T-helper 22 cell (primary cell): ENCODE measurements at places on chromosomes 2 and 18.

DNA sequence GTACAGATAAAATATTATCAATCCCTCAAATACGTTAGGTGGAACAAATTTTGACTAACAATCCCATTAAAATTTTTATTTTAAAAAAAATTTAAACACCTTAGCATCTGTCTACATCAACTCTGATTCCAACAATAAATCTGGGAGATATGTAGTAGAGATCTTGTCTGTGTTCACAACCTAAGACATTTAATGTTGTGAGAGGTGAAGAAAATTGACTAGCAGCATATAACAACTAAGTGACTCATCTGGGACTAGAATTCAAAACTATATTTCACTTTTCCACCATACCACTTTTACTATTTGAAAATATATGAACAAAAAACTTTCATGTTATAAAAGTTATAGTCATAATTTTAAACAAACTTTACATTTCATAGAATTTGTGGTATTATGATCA, 97.9 kb downstream of the ATAD2B start:
- DNase-seq: no peak

DNA sequence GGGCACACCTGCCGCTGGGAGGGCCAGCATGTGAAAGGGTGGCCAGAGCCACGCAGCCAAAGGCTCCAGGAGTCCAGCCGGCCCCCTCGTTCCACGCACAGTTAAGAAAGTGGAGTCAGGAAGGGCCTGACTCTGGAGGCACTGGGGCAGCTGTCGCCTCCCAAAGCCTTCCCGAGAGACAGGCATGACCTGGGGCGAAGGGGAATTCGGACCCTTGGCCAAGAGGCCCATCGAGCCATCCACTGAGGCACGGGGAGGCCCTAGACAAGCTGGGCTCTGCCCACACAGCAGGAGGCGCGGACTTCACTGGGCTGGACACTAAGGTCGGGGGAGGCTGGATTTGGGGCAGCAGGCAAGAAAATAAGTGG, 38.5 kb upstream of the SNED1 start:
- DNase-seq: no peak

DNA sequence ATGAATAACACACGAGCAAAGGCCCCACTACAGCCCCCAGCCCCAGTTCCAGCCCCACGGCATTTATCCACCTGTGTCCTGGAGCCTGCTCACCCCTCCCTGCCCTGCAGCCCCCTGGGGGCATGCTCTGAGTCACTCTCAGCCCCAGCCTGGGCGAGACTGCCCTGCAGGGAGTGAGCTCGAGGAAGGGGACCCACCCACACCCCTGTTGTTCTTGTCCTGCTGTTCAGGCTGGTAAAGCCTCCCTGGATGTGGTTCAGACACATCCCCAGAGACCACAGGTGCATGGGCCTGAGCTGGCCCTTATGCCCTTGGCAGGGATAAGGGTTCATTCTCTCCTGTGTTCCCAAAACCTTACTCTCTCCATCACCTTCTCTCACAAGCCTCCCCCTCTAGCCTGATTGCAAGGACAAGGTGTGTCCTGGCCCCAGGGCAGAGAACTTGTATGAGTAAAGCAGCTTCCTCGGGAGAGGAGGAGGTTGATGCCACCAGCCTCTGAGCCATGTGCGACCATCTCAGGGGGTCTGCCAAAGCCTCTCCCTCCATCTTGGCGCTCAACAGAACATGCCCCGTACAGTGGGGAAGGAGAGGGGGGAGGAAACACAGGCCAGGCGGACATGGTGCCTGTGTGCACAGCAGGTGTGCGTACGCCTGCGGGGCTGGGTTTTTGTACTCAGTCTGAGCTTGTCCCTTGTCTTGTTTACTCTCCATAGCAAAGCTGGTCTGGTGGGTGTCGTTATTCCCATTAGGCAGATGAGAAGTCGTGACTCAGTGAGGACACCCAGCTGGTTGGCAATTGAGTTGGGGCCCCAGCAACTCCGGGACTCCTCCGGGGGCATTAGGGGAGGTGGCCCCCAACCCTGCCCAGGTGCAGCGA, 64.4 kb downstream of the CIB4 start:
- DNase-seq: no peak

- no peak for DNase-seq
These were observed 29.3 kb downstream of the CCDC74A start for GRCh38 chr2:131556998-131557397.

- no peak for DNase-seq
These were observed 56.0 kb downstream of the NBEAL1 start for GRCh38 chr2:203070701-203071100.

DNA sequence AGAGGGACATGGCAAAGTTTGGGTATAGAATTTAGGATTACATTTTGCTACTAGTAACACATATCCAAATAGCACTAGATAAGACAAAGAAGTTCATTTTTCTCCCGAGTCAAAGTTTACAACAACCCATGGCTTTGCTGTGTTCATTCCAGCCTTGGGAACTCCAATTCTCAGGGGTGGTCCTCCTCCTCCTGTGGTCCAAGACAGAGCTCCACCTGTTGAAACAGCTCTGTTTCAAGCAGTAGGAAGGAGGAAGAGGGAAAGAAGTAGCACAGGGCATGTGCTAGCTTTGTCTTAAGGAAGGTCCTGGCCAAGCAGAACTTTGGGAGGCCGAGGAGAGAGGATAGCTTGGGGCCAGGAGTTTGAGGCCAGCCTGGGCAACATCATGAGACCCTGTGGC, 113.8 kb upstream of the SIX2 start:
- no peak for DNase-seq

- DNase-seq: no peak
These were observed 53.6 kb upstream of the RNF152 start for GRCh38 chr18:61946449-61946848.

DNA sequence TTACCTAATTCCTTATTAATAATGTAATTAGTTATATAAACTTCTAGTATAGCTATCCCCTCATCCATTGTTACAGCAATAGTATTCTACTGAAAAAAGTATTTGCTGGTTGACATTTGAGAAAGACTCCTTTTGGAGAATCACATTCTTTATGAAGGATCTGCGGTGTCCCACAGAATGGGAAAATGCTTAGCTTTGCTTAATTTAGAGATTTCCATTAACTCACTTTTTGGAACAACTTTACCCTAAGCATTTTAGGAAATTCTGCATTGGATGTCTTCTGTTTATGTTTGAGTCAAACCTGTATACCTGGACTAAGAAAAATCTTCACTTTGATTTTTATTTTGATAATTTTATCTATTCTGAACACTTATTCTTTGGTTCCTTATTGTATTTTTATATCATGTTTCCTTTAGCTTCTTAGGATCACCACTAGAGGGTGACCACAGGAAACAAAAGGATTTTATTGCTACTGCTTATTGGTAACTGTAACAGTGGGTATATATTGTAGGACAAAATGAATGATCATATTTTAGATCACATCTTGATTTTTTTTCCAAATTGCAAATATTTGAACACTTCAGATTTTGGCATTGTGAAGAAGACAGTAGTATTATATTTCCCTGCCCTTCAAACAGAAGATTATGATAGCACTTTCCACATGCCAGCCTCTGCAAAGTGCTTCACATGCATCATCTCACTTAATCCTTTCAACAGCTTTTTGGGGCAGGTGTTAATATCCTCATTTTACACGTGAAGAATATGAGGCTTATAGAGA, 79.6 kb downstream of the MIB1 start:
- DNase-seq: no peak

DNA sequence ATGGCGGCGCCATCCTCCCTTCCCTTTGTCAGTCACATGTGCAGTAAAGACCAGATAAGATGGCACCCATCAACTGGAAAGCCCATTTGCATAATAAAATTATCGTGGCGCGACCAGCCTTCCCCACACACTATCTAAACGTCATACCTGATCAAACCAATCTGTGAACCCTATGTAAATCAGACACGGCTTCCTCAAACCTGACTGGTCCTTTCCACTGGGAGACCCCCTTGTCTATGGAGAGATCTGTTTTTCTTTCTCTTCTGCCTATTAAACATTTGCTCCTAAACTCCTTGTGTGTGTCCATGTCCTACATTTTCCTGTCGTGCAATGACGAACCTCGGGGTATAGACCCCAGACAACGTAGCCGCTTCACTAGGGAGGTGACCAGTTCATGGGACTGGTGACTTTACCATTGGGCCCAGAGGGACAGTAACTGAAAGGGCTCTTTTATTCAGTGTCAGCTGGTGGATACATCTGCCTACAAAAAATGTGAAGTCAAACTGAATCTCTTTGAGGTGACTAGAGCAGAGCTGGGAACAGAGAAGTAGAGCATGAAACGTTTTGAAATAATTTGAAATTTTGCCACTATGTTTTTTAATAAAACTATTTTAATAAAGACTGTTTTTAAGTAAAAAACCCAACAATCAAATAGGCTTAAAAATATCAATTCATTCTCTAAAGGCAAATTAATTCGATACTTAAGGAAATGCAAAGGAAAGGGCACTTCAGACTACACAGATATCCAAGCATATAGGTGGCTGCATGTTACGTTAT, 87.5 kb downstream of the SOCS6 start:
- no peak for DNase-seq

DNA sequence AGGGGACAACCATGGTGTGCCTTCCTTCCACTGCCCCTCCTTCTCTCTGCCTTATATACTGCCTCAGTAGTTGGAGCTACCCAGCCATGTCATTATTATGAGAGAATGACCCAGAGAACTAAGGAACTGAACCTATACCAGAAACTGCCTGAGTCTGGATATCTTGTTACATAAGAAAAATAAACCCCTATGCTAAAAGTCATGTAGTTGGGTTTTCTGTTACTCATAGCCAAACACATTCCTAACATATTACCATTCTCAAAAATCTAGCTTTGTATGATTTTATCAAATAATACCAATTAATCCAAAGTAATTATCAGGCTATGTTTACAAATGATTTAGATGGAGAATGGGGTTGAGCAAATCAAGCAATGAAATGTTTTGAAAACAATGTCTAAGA, 15.0 kb upstream of the KLF7 start:
- DNase-seq: no peak

DNA sequence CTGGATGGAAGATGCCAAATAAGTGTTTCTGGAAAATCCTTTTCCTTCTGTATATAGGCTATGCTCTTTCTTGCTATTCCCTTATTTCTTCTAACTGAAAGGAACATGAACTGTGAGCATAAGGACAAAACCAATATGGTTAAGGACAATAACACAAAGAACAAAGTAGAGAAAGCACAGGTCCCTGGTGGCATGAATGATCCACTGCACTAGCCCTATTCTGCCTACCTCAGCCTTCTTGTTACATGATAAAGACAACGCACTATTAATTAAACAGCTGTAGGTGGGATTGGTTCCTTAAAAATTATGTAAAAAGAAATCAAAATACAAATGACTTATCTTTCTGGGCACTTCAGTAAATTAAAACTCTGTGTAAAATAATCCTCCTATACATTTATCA, 1.9 kb upstream of the WDR75 start:
- no peak for DNase-seq

GRCh38 chr18:42030586-42031182, 75.7 kb downstream of the PIK3C3 start:
- DNase-seq: no peak

DNA sequence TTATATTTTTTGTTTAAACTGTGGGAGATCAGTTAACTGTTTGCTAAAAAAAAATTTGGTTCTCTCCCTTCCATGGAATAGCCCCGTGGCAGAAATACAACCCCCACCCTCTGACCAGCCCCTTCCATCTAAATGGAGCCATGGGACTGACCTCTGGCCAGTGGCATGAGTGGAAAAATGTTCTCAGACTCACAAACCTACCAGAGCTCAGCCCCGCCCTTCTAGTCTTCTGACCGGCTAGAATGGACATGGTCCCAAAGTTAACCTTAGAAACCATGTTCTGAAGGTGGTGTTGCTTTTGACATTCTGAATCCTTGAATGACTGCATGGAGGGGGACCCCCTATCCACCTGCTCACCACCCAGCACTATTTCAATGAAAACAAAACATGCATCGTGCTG, 1.3 kb upstream of the CHRNA1 start:
- no peak for DNase-seq

GRCh38 chr18:5103693-5104092, 93.4 kb downstream of the AKAIN1 start:
- no peak for DNase-seq

DNA sequence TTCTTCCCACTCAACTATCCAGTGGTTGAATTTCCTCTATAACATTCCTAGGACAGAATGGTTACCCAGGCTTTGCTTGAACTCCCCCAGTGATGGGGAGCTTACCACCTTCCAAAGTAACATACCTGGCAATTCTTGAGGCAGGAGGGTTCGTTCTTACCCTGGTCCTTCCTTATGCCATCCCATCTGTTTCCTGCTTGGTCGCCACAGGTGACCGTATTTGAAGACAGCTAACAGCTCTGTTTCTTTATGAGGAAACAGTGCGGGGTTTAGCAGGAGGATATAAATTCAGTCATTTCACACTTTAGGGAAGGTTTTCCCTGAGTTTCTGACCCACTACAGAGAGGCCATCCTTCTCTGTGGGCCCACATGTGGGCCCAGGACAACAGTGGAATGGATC, 42.6 kb downstream of the FOSL2 start:
- DNase-seq: no peak

- no peak for DNase-seq
These were observed 543.5 kb upstream of the SPHKAP start for GRCh38 chr2:228725031-228725430.

GRCh38 chr2:39706945-39707344, 41.2 kb downstream of the TMEM178A start:
- no peak for DNase-seq

GRCh38 chr2:220437938-220438337, 810.5 kb downstream of the SLC4A3 start:
- DNase-seq: no peak
